ENCODE measurements at places on chromosomes 13 and 19. TPM values are rescaled to one million over a fixed set of nuclear protein-coding genes. Genes with fewer than 3 reads are reported as not detected.

DNA sequence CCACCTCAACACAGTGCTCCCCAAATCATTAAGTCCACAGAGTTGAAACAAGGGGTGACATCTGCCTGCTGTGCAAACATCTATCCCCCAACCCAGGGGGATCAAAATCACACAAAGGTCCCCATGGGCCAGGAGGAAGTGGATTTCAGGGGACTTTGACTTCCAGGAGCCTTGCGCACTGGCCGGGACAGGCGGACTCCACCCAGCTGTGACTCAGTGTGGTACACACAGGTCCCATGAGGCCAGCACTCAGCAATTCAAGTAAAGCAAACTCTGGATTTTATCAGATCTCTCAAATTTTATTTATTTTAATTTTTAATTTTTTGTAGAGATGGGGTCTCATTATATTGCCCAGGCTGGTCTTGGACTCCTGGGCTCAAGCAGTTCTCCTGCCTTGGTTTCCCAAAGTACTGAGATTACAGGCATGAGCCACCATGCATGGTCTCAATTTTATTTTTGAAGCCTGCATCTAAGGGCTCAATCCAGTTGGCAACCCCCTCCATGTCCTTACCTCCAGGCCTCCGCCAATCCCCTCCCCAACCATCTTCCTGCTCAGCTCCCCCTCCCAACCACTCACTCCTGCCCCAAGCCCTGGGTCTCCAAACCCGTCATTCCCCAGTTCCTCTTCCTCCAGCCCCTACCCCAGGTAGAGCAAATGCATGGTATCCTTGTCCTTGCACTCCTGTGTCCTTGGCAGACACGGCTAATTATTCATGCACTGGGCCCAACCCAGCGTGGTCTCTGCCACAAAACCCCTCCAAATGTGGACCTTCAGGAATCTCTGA lies 18.2 kb downstream of the ARHGAP33 start:
- no peak for DNase-seq

DNA sequence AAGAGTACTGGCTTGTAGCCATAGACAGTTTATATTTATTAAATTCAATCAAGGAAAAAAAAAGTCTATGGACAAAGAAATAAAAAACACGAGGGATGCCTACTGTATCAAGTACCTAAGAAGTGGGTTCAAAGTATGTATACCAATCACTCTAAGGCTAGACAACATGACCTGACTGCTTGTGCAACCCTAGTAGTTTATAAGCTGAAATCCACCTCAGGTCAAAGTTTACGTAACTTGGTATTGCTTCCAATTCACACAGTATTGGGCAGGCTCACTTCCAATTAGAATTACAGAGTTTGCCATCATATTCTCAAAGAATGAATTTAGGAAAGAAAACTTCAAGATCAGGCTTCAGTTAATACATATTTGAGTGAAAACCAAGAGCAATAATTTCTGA lies 657.8 kb downstream of the DACH1 start:
- DNase-seq, result no peak

- DNase-seq, result no peak
Observed at GRCh38 chr13:51679616-51680015, 95.4 kb downstream of the WDFY2 start.

DNA sequence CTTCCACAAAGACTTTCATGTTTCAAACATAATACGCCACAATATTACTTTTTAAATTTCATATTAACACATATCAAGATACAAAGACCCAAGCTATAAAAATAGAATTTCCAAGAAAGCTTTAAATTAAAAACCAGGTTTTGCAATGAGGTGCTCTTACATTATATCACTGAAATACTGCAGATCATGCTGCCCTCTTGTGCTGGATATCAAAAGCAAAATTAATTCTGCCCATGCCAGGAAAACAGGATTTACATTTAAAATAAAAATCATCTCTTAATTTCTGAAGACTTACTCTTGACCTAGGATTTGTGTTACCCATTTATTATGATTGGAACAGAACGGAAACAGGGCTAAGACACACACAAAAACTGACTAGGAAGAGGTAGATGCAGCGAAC lies 145.0 kb downstream of the ABCC4 start:
- DNase-seq, result no peak

- DNase-seq, result no peak
Observed at GRCh38 chr13:44902738-44903137, 86.5 kb downstream of the NUFIP1 start.

GRCh38 chr13:111253365-111253872 lies 67.0 kb upstream of the TEX29 start:
- no peak for DNase-seq

DNA sequence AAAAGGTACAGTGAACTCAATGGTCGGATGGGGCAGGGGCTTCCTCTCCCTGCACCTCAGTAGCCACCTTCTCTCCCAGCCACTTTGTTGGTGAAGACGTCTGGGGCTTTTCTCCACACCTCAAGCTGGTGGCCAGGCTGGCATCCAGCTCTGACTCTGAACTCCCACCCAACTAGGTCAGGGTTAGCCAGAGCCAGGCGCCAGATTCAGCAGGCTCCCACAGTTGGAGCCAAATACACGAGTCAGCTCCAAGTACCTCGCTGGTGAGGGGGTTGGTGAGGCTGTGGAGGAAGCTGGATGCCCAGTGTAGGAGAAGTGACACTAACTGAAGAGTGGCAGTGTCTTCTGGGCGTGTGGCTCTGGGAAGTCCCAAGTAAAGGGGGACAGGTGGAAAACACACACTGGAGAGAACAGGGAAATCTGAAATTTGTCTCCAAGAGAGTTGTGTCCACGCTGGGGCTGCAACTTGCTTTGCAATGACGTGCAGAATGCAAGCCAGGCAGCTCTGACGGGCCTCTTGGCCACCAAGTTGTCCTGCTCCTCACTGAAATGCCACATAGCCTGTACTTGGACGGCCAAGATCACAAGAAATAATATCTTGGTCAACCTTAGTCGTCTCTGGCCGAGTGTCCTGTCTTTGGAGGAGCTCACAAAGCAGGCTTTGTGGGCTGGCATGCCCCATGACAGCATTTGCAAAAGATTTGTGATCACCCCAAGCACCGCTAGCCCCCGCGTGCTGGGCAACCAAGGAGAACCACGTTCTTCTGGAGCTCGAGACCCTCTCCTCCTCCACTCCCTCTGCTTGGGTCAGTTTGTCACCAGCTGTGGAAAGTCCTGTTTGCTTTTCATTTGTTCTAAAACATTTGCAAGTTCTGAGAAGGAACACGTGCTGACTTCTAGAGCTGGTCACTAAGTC lies 18.1 kb downstream of the SLC7A1 start:
- DNase-seq, result no peak

- DNase-seq, result no peak
Observed at GRCh38 chr19:15534957-15535864, 26.9 kb downstream of the CYP4F22 start.

GRCh38 chr19:16661480-16662034 lies 618 bp downstream of the TMEM38A start:
- no peak for DNase-seq

GRCh38 chr13:86826232-86826631 lies 844.9 kb upstream of the SLITRK5 start:
- DNase-seq, result no peak

DNA sequence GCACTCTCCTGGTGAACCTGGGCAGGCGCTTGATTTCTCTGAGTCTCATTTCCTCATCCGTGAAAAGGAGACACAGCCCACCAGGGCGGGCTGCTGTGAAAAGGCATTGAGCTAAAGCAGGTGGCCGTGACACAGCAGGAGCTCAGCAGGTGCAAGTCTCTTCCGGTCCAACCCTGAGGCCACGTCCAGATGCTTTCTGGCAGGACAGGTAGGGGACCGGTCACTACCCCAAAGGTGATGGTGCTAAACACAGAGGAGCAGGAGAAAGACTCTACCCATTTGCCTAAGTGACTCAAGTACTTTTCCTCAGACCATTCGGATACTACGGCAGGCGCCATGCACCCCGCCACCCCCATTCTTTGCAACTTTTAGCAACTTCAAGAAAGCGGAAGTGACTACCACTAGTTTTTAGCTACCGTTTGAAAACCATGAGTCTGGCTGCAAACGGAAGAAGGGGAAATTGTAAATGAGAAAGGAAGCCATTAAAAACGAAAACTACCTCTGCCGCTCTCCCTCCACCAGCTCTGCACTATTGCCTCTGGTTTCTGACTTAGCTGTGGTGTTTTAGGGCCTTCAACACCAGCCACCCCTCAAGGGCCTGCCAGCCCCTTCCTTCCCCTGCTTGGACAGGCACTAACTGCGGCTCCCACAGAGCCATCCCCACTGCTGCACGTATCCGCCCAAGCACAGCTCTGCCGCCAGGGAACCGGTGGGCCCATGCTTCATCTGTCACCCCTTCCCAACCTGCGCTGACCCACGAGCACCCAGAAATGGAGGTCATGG lies 4.8 kb downstream of the PPP6R1 start:
- no peak for DNase-seq

GRCh38 chr13:67935626-67936025 lies 705.5 kb upstream of the PCDH9 start:
- no peak for DNase-seq

Gene MYPOP
- polyA plus RNA-seq, result 1.4 TPM

Gene BEST2
- polyA plus RNA-seq, result 0.12 TPM

Gene CACNA1A
- polyA plus RNA-seq, result 0.02 TPM

Measured in mammary epithelial cell (primary cell).